Progenitor cell of endocrine pancreas (in vitro differentiated cells): ENCODE measurements at places on chromosomes 16 and 17. TPM values are rescaled to one million over a fixed set of nuclear protein-coding genes. Genes with fewer than 3 reads are reported as not detected.

GRCh38 chr16:28609631-28610594, at the start of gene SULT1A1:
Gene SULT1A1, minus strand, starts transcription at chr16:28610044. Its CDS starts 1,189 bp downstream, at chr16:28608855.
- no peaks in the 10 kb centered on the region for H3K36me3 ChIP-seq
- peaks cover 17% of the 10 kb centered on the region for H3K4me1 ChIP-seq
- H3K27me3 ChIP-seq = no peaks in the 10 kb centered on the region
- no peak for DNase-seq
- H3K27ac ChIP-seq = peak within 1 kb of the TSS; percentile 92

GRCh38 chr17:81025741-81026129, 9.2 kb upstream of the BAIAP2 start:
- H3K4me3 ChIP-seq = no peak overlapping the region
- H3K36me3 ChIP-seq = no peaks in the 10 kb centered on the region

- H3K4me3 ChIP-seq = no peak overlapping the region
- no peak overlapping the region for H3K27ac ChIP-seq
- no peak for DNase-seq
- no peaks in the 10 kb centered on the region for H3K36me3 ChIP-seq
- H3K27me3 ChIP-seq = no peaks in the 10 kb centered on the region
Observed at GRCh38 chr16:56855946-56856345, 9.1 kb upstream of the SLC12A3 start.

DNA sequence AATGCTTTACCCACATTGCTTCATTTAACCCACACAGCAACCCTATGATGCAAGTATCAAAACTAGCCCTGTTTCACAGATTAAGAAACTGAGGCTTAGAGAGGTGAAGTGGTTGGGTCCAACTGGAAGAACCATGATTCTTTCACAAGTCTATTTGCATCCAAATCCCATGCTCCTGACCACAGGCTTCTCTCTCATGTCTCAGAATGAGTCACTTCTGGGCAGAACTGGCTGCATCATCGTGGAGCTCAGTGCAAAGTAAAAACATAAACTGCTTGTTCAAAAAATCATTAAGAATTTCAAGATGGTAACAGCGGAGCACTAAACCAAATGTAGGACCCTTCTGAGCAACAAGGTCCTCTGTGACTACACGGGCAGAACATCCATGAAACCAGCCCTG, 20.2 kb upstream of the CES1 start:
- H3K36me3 ChIP-seq = no peaks in the 10 kb centered on the region
- peaks cover 37% of the 10 kb centered on the region for H3K27me3 ChIP-seq
- H3K27ac ChIP-seq = no peak overlapping the region
- H3K4me3 ChIP-seq = no peak overlapping the region

DNA sequence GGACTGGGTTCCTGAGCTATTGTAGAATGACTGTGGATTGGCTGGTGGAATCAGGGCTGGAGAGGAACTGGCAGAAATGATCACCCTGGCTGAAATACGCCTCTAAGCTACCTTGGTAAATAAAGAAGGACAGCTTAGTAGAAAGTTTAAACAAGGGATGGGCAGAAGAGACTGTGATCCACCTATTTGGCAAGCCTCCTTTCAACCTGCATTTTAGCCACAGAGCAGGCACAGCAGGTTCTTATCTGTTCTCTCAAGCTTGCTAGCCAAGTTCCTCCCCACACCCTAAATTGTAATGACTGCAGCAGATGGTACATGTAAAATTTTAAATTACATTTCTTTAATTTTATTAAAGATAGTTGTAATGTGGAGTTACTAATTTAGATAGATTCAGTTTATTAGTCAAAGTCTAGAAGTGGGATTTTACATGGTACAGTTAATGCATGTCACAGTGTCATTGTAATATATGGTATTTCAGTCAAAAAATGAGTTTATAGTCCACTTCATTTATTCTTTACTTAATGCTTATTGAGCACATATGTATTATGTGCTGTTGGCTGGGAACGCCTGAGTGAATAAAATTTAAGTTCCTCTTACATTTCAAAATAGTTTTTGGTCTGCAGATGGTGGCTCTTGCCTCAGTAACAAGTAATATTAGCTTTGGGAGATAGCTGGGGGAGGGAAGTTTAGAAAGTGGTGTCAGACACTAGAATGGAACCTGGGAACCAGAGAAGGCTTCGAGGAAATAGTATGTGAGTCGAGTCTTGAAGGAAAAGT, 11.2 kb downstream of the EPN2 start:
- H3K4me3 ChIP-seq = no peak overlapping the region
- H3K4me1 ChIP-seq = peaks cover 19% of the 10 kb centered on the region
- H3K27ac ChIP-seq = peak overlapping the region; percentile 71
- no peak for DNase-seq
- H3K27me3 ChIP-seq = no peaks in the 10 kb centered on the region

DNA sequence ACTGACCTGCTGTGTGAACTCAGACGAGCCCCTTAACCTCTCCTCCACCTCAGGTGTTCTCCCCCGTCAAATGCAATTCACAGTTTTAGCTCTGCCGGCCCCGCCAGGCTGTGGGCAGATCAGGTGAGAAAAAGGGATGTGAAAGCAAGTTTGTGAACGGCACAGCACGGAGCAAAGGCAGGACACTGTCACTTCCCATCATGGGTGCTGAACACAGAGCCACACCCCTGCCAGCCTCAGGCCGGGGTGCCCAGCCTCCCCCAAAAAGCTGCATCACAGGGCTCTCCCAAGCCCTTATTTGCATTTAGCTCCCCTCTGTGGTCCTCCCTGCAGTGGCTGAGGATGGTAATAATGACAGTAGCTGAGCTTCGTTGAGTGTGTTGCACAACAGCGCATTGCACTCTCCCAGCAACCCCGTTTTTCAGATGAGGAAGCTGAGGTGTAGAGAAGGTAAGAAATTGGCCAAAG, 88.8 kb upstream of the TNRC6C start:
- H3K36me3 ChIP-seq = no peaks in the 10 kb centered on the region
- no peaks in the 10 kb centered on the region for H3K4me1 ChIP-seq
- no peak overlapping the region for H3K4me3 ChIP-seq
- no peak for DNase-seq
- no peak overlapping the region for H3K27ac ChIP-seq

Gene SLC38A8
- total RNA-seq = 0.24 and 0.80 TPM in 2 replicates

Gene ABCC12
- total RNA-seq = 0.36 and 1.6 TPM in 2 replicates

Gene AANAT
- total RNA-seq = 0.40 TPM in 1 of 2 replicates, not detected in the other
